Activated T-helper 2 cell treated with anti-CD3 and anti-CD28 coated beads, Interferon-gamma antibody, Interleukin-2, Interleukin-4, amounts not matched to agents 10 μg/mL and 5 μg/mL and 100 μg/mL, durations not matched to agents 14 hours and 24 hours and 36 hours (primary cell): ENCODE measurements at places on chromosomes 7 and 10. TPM values are rescaled to one million over a fixed set of nuclear protein-coding genes. Genes with fewer than 3 reads are reported as not detected.
A peak's percentile ranks its signal among the peaks of the same experiment; 100 is the strongest.

GRCh38 chr7:27192546-27193334 lies 7.2 kb downstream of the HOXA13 start:
- DNase-seq, result no peak
- peaks cover 8% of the 10 kb centered on the region for H3K4me1 ChIP-seq
- no peak overlapping the region for H3K27ac ChIP-seq
- no peaks in the 10 kb centered on the region for H3K36me3 ChIP-seq

- no peak for DNase-seq
- no peak overlapping the region for H3K4me3 ChIP-seq
- no peaks in the 10 kb centered on the region for H3K27me3 ChIP-seq
- no peaks in the 10 kb centered on the region for H3K4me1 ChIP-seq
These were observed 221.8 kb upstream of the TMEM72 start for GRCh38 chr10:44689368-44689767.

- DNase-seq, result peak; percentile 59
- H3K4me3 ChIP-seq, result peak overlapping the region; percentile 9
- H3K27ac ChIP-seq, result peak overlapping the region; percentile 79
- no peaks in the 10 kb centered on the region for H3K27me3 ChIP-seq
- peaks cover 42% of the 10 kb centered on the region for H3K4me1 ChIP-seq
These were observed 67.3 kb upstream of the KLF6 start for GRCh38 chr10:3852147-3852904.

DNA sequence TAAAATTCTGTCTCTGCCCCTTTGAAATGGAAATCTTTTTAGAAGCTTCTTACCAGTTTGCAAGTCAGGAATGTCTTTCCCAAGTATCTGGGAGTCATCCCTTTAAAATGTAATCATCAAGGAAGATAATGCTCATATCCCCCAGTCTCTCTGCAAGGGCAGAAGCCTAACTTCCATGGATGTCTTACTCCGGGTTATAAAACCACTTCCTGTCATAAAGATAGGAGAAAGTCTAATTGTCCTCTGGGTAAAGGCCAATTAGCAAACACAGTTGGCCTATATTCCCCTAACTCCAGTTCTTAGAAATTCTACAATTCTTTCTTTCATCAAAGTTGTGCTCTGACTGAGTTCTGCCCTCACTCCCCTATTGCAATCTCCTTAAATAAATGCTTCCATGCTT lies 1631.5 kb upstream of the LRRTM3 start:
- H3K4me1 ChIP-seq, result no peaks in the 10 kb centered on the region
- no peak overlapping the region for H3K27ac ChIP-seq
- no peak overlapping the region for H3K4me3 ChIP-seq

DNA sequence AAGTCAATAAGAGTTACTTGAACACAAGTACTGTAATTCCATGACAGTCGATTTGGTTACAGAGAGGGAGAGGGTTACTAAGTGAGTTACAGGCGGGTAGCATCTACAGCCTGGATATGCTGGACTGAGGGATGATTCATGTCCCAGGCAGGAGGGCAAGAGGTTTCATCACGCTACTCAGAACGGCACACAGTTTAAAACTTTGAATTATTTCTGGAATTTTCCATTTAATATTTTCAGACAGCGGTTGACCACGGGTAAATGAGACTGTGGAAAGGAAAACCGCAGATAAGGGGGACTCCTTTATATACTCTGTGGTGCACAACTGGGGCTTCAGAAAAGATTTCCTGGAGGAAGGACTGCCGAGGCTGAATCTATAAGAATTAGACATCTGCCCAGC lies 25.7 kb upstream of the LRRC4 start:
- H3K4me1 ChIP-seq, result peaks cover 36% of the 10 kb centered on the region
- no peaks in the 10 kb centered on the region for H3K27me3 ChIP-seq
- DNase-seq, result no peak
- no peak overlapping the region for H3K4me3 ChIP-seq

Gene FMC1
- total RNA-seq, result 7.2 and 7.5 TPM in 2 replicates

Gene COL26A1
- total RNA-seq, result 0.11 and 0.16 TPM in 2 replicates

Gene OR6V1
- total RNA-seq, result not detected in 2 replicates
